ENCODE measurements at places on chromosomes 12 and 14. TPM values are rescaled to one million over a fixed set of nuclear protein-coding genes. Genes with fewer than 3 reads are reported as not detected.

SDR9C7 gene
- total RNA-seq, result not detected

RACGAP1 gene
- 35.8 TPM for total RNA-seq

POLR3B gene
- 6.4 TPM for total RNA-seq

LAG3 gene
- under 0.01 TPM for total RNA-seq

RNASE7 gene
- total RNA-seq, result not detected

RPS6KA5 gene
- 1.2 TPM for total RNA-seq
